ENCODE measurements at places on chromosomes 16 and 17.
A peak's percentile ranks its signal among the peaks of the same experiment; 100 is the strongest.

- no peak for DNase-seq
Measured at GRCh38 chr16:11175106-11175786, 80.8 kb downstream of the SOCS1 start.

DNA sequence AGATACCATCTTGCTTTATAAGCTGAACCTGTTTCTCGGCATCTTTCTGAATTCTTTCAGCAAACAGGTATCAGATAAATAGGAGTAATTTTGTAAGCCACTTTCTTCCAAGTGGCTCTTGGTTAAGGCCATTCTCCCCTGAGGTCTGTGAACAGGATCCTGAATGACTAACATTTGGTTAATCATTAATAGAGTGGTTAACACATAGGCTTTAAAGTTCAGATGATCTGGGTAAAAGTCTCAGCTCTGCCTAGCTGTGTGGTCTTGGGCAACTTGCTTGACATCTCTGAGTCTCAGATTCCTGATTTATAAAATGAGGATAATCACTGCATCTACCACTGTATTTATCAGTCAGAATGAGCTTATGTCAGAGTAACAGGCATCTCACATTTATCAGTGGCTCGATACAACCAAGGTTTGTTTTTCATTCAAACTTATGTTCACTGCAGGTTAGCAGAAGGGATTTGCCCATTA lies 44.4 kb upstream of the ANKFN1 start:
- DNase-seq = no peak

GRCh38 chr17:19415806-19416775 lies 5.1 kb downstream of the RNF112 start:
- no peak for DNase-seq

- no peak for DNase-seq
Measured at GRCh38 chr17:2033153-2033552, 3.2 kb downstream of the DPH1 start.

GRCh38 chr17:17228521-17229279 lies 8.3 kb downstream of the FLCN start:
- DNase-seq = peak; percentile 50

- DNase-seq = no peak
Measured at GRCh38 chr17:62706598-62707424, 79.3 kb downstream of the MRC2 start.

- DNase-seq = peak; percentile 80
Measured at GRCh38 chr16:89256651-89257254, 39.2 kb downstream of the ZNF778 start.

DNA sequence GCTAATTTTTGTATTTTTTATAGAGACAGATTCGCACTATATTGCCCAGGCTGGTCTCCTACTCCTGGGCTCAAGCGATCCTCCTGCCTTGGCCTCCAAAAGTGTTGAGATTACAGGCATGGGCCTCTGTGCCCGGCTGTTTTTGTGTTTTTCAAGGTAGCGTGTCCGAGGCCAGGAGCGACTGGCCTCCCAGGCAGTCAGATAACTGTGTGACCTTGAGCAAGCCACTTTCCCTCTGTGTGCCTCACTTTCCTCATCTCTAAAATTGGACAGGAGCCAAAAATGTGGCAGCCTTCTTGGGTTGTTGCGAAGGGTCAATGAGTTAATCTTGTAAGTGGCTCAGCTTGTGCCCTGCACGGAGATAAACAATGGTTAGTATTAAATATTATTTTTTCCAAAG lies 2.4 kb downstream of the ABCC1 start:
- DNase-seq = no peak

GRCh38 chr16:88489163-88489741 lies 36.2 kb downstream of the ZFPM1 start:
- DNase-seq = no peak

GRCh38 chr17:78965491-78965924 lies 14.2 kb downstream of the LGALS3BP start:
- no peak for DNase-seq

GRCh38 chr16:25089351-25089750 lies 22.2 kb upstream of the LCMT1 start:
- no peak for DNase-seq

GRCh38 chr17:73770115-73770848 lies 126.0 kb upstream of the SDK2 start:
- DNase-seq = peak; percentile 86

DNA sequence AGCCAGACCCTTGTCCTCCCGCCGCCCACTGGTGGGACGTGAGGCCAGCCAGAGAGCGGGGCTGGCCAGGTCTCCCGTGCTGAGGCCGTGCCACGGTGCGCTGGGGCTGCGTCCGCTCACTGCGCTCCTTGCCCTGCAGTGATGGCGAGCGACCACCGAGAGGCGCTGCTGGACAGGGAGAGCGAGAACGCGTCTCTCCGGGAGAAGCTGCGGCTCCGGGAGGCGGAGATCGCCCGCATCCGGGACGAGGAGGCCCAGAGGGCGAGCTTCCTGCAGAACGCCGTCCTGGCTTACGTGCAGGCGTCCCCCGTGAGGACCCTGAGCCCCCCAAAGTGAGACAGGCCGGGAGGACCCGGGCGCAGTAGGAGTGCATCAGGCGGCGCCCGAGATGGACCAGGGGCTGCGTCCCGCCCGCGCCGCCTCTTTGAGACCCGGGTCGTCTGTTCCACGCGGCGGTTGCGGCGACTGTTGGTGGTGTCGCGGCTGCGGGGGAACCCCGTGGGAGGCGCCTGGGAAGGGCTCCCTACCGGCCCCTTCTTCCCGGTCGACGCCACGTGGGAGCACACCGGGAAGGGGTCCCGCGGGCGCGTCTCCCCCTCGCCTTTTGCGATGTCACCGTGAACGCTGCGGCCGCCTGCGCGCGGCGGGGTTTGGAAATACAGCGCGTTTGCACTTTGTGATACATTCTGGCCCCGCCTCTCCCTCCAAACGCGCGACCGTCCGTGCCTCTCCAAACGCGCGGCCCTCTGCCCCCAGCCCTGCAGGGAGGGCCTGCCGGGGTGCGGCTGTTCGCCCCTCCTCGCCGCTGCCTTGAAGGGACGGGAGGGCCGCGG lies 792 bp upstream of the RAC3 start:
- peak; percentile 64 for DNase-seq

DNA sequence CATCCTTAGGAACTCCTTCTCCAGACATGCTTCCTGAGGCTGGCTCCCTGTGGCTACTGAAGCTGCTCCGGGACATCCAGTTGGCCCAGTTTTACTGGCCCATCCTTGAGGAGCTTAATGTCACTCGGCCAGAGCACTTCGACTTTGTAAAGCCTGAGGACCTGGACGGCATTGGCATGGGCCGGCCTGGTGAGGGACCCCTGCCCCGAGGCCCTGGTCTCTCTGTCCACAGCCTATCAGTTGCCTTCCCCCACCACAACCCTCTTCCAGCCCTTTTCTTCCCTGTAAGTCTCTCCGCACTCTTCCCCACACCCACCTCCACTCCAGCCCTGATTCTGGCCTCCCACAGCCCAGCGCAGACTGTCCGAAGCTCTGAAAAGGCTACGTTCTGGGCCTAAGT lies 2.0 kb downstream of the TNK1 start:
- no peak for DNase-seq

- DNase-seq = no peak
Measured at GRCh38 chr16:4060009-4060408, 56.2 kb downstream of the ADCY9 start.

GRCh38 chr16:4064950-4065352 lies 51.3 kb downstream of the ADCY9 start:
- no peak for DNase-seq

DNA sequence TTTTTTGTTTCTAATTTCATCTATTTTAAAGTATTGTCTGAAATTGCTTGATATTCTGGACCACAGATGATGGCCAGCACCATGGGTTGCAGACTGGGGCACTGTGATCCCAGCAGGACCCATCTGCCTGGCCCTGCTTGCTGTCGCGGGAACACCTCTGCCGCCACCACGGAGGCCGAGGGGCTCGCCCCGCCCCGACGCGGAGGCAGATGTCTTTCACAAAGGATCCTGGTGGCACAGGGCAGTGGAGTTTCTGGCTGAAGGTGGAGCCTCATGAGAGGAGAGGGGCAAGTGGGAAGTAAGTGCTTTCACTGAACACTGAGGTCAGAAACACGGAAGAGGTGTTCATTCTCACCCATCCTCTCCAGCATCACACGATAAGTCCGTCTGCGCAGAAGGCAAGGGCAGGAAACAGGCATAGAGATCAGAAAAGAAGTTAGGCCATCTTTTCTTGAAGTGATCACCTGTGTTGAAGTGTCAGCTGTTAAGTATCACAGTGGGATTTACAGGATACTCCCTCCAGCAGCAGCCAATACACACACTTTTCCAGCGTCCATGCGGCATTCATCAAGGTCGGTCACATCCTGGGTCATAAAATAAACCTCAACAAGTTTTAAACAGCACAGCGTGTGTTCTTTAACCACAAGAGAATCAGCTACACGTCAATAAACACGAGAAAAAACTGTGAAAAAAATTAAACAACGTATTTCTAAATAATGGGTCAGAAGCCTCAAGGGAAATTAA lies 194.5 kb downstream of the RPTOR start:
- DNase-seq = no peak

- no peak for DNase-seq
Measured at GRCh38 chr16:53999841-54000240, 286.7 kb downstream of the IRX3 start.

- peak; percentile 85 for DNase-seq
Measured at GRCh38 chr17:38885728-38886642, 16.1 kb downstream of the LASP1 start.

- DNase-seq = no peak
Measured at GRCh38 chr16:82061861-82062525, 26.9 kb downstream of the HSD17B2 start.

GRCh38 chr16:66959704-66960161 lies 1.3 kb upstream of the CES3 start:
- no peak for DNase-seq

GRCh38 chr17:17855976-17856375 lies 19.2 kb upstream of the SREBF1 start:
- DNase-seq = no peak

DNA sequence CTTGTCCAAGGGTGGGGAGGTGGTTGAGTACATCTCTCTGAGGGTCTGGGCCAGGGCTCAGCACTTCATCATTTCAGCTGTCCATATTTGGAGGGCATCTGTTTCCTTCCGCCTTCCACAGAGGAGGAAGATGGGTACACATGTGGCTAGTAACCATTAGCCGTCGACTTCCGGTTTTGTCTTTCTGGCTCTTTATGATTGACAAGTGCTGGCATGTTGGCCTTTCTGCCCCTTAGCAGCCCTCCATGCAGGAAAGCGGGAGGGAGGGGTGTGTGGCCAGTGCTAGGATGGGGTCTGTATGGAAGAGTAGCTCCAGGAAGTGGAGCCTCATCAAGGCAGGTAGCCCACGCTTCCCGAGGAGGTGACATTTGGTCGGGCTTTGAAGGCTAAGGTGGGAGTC lies 69.6 kb downstream of the RAI1 start:
- DNase-seq = no peak

DNA sequence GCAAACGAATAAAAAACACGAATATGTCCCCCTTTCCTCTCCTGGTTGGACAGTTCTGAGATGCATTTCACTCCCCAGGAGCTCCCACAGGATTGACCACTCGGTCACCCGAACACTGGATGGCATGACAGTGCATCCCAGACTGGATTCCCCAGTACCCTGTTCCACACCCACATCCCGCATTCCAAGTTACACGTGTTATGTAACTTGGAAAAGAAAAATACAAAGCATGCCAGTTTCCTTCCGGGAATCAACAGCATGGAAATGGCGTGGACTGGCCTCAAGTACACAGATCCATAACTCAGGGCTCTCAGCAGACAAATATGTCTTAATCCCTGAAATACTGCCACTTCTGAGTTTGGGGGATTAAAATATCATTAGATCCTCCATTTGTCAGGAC lies 12.6 kb upstream of the KLHL36 start:
- no peak for DNase-seq

- no peak for DNase-seq
Measured at GRCh38 chr16:61879306-61879705, 156.9 kb downstream of the CDH8 start.

DNA sequence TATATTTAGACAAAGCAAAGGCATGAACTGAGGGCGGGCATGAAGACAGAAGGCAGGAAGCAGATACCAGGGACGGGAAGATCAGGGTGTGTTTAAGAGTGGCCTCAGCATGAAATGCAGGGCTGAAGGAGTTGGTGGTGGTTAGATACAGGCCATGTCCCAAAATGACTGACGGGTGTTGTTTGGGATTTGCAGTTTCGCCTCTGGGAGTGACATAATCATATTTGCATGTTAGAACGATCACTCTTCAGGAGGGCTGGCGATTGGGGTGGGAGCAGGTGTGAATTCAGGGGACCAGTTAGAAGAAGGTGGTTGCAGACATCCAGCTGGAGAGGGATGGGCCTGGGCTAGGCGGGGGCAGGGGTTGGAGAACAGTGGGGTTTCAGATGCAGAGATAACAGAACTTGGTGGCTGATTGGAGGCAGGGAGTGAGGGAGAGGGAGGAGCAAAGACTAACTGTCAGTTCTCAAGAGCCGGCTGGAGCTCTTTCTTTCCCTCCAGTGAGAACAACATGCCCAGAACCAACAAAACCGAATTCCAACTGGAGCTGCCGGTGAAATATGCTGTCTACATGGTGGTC lies 27.2 kb upstream of the ITGAX start:
- no peak for DNase-seq

DNA sequence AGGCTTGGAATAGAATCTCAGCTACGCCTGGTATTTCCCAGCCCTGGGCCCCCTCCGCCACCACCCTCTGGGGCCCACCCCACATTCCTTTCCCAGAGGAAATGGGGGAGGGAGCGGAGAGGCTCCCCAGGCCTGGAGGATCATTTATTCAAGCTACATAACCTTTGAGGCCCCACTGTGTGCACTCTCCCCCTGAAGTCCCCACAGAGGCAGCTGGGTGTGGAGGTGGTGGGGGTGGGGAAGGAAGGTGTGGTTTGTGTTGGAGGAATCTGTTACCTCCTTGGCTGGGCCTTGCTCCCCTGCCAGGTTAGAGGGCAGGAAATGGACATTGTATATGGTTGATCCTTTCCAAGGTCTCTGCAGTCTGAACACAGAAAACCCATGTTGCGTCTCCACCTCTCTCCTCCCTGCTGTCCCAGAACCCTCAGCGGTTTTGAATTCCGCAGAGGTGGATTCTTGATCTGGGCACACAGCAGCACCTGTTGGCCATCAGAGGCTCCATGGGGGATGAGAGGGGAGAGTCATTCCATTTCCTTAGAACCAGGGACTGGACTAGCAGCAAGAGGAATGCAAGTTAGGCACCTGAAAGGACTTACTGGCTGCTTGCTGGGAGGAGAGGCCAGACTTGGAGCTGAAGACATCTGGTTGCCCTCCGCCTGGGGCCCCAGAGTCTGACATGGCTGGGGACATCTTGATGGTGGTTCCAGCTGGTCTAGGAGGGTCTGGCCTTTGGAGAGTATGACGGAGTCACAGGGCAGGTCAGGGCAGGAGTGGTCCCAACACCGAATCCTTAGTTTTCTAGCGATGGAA lies 23.0 kb downstream of the ARHGAP23 start:
- no peak for DNase-seq

- DNase-seq = no peak
Measured at GRCh38 chr17:77640252-77640651, 318.3 kb upstream of the TNRC6C start.

GRCh38 chr17:4425398-4425797 lies 8.3 kb upstream of the SPNS3 start:
- DNase-seq = no peak

- no peak for DNase-seq
Measured at GRCh38 chr16:79449900-79450299, 150.6 kb downstream of the MAF start.

Data from head of caudate nucleus (tissue), 42 donors.